ENCODE measurements at places on chromosomes 2 and 18.

DNA sequence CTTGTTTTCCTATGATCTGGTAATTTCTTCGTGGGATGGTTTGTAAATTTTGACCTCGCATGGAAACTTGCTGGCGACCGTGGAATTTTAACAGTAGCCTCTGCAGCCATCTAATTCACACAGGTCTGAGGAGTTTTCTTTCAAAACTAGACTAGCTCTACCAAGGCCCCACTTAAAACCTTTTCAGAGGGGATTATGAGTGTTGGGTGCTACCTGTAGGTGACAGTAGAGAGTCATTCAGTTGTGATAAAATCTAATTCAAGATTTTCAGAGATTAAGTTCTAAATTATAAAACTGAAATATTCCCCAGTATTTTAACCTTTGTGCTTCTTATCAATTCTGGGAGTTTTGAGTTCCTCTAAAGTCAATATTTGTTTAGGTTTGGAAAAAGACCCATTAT lies 31.0 kb downstream of the THSD7B start:
- no peak for DNase-seq

- DNase-seq: no peak
These were observed 281.6 kb upstream of the TANK start for GRCh38 chr2:160878618-160879017.

GRCh38 chr2:109144271-109144670 lies 15.3 kb downstream of the SH3RF3 start:
- DNase-seq: no peak

GRCh38 chr2:18282026-18282425 lies 278.4 kb downstream of the RDH14 start:
- no peak for DNase-seq

- DNase-seq: no peak
These were observed 285.8 kb downstream of the C1D start for GRCh38 chr2:67777010-67777409.

GRCh38 chr2:231597627-231598026 lies 5.0 kb downstream of the TEX44 start:
- DNase-seq: no peak

DNA sequence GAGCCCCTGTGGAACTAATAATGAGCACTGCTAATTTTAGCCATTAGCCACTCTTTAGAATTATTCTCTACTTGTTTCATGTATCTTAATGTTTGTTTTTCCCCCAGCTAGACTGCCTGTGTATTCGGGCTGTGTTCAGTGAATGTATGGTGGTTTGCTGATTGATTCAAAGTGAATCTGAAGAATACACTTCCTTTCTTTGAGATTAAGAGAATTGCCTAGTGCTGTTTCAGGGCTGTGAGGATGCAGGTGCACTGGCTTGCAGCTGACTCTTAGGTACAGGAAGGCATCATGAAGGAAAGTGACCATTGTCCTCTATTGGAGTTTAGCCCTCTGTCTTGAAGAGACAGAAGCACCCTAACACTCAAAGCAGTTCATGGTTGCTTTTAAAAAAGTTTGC lies 138.7 kb downstream of the CERS6 start:
- no peak for DNase-seq

GRCh38 chr18:74856928-74857327 lies 259.3 kb downstream of the ZNF407 start:
- DNase-seq: no peak

GRCh38 chr2:128584296-128584890 lies 265.7 kb upstream of the HS6ST1 start:
- DNase-seq: no peak

- DNase-seq: peak; percentile 28
These were observed 221.9 kb downstream of the DYM start for GRCh38 chr18:49238433-49239042.

DNA sequence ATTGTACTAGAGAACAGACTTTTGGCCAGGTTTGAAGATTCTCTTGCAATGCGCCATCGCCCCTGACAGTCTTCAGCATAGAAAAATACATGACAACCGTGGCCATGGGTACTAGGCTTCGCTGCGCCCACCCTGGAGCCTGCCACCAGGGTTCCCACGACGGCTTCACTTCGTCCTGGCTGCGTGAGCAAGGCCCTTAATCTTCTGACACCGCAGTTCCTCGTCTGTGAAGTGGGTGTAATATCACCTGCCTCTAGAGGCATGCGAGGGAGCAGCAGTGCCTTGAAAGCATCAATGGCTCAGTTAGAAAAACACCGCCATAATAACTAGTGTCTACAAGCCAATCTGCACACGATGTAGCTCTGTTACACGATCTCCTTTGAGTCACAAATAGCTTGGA lies 175.2 kb upstream of the HS6ST1 start:
- no peak for DNase-seq

DNA sequence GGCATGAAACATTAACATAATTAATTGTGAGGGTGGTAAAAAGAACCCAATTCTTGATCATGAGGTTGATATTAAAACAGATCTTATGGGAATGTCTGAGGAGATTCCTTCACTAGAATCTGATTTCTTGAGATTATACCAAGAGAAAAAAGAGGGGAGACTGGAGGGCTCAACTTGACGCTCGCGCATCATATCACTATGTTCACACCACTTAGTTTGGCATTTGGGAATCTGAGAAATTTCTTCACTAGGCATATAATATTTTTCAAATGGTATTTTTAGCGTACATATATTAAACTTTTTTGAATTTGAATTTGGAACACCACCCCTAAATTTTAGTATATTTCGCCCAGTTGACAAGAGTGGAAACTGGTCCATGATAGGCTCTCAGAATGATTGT lies 140.1 kb downstream of the SATB2 start:
- no peak for DNase-seq

DNA sequence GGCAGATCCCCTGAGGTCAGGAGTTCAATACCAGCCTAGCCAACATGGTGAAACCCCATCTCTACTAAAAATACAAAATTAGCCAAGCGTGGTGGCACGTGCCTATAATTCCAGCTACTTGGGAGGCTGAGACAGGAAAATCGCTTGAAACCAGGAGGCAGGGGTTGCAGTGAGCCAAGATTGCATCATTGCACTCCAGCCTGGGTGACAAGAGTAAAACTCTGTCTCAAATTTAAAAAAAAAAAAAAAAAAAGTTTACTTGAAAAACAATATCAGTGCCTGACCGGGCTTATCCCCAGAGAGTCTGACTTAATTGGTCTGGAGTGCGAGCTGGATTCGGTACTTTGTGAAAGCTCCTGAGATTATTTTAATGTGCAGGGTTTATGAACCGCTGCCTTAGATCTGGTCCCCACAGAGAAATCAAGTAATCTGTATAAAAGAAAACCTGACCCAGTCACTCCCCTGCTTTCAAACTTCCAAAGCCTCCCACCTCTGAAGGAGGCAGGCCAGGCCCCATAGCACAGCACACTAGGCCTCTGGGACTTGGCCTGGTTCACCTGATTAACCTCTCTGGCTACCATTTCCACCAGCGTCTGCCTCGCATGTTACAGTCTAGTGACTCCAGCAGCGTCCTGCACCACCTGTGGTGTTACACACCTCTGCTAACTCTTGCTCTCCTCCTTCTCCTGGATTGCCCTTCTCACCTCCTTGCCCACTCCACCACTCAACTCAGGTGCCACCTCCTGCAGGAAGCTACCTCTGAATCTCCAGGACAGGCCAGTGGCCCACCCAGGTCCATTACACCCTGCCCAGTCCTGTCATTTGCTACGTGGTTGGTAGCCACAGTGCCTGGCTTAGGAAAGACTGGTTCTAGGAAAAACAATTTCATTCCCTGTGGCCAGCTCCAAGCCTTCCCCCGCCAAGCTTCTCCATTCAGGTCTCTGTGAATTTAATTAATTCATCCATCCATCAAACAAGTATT lies 114.3 kb upstream of the PPP1CB start:
- DNase-seq: no peak

- DNase-seq: no peak
These were observed 166.4 kb upstream of the MSH6 start for GRCh38 chr2:47616506-47616905.

DNA sequence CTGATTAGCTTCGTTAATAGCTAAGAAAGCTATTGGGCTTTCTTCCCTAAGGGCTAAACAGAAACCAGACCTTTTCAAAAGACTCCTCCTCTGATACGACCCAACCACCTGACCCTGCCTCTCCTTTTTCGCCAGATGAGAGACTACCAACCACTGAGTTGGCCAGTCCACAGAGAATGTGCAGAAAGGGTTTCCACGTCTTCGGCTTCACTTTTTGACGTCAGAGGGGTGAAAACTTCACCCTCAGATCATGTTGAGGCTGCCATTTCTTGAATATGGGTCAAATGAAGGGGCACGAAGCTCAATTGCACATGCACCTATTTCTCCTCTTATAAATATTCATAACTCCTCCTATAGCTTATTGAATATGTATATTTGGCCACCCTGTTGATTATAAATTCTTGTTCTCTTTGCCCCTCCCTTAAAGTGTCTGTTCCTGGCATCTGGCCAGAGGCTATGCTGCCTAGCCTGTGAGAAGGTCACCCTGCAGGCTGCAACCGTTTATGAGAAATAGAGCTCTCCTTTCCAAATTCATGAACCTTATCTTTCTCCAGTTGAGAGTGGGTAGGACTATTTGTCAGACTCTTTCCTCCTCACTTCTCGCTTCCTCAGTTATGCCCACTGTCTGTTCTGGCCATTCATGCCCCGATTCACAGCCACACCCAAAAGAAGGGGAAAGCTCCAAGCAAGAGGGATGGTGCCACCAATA lies 301.6 kb downstream of the STK39 start:
- DNase-seq: no peak

- peak; percentile 59 for DNase-seq
These were observed 33.1 kb upstream of the REG3G start for GRCh38 chr2:78992451-78992806.
